ENCODE measurements at places on chromosomes 7 and 10.

DNA sequence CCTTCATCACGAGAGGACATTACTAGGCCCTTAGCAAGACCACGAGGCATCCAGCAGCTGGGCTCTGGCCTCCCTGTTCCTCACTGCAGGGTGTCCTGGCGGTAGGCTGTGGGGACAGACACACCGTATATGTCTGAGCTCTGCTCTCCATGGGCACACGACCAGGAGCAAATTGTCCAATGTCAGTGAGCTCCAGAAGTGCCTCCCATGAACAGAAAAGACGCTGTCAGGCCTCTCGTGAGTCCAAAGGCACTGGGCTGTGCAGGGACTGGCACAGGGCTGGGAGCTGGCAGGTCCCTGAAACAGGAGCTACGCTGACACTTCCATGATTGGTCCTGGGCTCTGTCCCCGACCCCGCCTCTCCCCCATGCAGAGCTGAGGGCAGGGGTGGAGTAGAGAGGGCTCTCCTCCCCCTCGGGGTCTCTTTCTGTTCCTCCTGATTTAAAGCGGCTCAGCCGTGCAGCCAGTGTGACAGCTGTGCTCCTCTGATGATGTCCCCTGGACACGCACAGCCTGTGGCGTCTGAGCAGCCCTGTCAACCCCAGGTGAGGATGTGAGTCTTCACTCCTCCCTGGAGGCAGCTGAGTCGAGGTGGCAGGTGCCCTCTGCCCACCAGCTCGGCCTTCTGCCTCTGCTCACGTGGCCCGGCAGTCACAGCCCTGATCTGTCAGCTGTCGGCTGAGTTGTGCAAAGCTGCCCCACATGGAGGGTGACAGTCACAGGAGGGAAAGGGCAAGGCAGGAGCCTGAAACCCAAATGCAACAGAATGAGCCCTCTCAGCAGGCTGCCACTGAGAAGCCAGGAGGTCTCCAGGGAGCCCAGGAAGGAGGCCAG is 13.0 kb downstream of the ANTXRL start:
- DNase-seq: no peak

- DNase-seq: no peak
Observed at GRCh38 chr7:143455491-143455890, 12.2 kb downstream of the TAS2R60 start.

DNA sequence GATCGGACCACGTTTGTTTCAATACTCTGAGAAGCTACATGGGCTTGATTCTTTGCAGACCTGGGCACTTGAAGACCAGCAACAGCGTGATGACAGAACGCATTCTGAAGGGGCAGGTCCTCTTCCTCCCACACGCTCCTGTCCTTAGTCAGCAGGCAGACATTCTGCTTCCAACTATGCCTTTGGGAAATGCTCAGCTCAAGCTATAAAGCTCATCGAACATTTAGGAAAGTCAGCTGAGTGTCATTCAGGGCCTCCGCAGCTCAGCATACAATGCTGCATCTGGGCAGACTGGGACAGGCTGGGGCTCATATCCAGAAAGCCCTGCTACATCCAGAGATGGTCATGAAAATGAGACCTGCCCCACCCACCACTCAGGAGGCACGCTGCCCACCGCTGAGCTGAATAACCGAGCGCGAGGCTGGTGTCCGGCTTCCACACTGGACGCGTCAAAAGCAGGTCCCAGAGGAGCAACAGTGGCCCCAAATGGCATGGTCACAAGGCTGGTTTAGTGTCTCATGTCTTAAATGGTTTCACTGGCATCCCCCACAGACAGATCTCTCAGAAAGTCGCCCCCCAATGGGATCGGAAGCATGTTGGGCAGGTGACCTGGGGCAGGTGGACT is 274.0 kb downstream of the DNAJB6 start:
- DNase-seq: no peak

DNA sequence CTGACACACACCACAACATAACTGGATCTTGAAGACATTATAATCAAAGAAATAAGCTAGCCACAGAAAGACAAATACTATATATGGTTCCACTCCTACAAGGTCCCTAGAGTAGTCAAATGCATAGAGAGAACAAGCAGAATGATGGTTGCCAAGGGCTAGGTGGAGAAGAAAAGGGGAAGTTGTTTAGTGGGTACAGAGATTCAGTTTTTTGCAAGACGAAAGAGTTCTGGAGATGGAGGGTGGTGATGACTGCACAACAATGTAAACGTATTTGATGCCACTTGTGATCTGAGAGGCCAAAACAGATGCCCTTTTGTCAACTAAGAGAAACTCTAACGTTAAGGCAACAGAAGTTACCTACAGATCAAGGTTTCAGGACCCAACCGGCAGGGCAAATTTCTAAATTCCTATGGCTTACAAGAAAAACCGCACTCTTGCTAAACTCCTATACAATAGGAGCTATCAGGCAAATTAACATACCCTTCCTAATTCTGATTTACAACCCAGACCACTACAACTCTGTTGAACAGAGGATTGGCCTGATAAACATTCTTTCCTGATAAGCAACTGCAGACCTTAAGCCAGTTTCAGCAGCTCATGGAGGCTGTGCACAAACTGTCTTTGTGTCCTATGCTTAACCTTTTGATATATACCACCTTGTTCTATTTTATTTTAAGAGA is 69.0 kb downstream of the FAM107B start:
- DNase-seq: no peak

GRCh38 chr7:1869452-1870130 is 199.5 kb downstream of the ELFN1 start:
- DNase-seq: no peak

DNA sequence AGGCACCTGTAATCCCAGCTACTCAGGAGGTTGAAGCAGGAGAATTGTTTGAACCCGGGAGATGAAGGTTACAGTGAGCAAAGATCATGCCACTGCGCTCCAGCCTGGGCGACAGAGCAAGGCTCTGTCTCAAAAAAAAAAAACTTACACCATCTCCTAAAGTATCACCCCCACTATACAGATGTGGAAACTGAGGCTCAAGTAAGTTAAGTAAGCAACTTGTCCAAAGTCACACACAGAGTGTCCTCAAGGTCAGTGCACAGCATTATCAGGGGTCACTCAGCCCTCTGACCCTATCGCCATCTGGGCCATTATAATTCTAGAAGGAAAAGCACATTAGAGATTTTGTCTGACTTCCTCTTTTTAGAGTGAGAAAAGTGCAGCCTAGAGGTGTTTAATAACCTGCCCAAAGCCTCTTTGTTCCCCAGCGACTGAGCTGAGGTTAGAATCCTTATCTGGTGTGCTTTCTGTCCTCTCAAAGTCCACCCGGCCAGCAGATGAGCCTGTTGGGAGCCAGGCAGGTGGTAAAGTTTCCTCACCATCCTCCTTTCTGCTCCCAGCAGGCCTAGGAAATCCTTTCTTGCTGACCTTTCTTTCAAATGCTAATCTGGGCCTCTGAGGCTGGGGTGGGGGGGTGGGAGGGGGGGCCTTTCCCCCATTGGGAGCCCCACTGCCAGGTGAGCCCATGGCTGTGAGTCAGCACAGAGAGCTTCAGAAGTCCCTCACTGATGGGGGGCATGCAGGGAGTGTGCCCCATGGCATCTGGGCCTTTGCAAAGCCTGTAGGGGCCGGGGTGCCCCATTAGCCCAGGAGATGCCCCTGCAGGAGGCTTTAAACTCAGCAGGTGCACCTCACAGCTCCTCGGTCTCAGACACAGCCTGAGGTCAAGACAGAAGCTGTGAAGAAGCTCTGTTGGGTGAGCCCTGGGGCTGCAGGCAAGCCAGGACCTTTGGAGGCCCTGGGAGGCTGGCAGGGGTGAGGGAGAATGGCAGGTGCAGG is 12.0 kb upstream of the KCNMA1 start:
- no peak for DNase-seq

DNA sequence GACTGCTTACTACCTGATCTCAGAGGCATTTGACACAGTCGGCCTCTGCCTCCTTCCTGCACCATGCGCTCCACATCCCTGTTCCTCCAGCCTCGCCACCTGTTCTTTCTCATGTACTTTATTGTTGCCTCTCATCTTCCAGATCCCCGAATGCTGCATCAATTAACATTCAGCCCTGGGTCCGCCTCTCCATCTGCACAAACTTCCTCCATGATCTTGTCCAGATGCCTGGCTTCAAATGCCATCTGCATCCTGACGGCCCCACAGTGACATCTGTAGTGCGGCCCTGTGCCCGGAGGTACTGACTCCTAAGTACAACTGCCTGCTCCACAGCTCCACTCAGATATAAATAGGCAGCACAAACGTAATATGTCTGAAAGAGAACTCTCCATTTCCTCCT is 51.2 kb upstream of the STK17A start:
- no peak for DNase-seq

DNA sequence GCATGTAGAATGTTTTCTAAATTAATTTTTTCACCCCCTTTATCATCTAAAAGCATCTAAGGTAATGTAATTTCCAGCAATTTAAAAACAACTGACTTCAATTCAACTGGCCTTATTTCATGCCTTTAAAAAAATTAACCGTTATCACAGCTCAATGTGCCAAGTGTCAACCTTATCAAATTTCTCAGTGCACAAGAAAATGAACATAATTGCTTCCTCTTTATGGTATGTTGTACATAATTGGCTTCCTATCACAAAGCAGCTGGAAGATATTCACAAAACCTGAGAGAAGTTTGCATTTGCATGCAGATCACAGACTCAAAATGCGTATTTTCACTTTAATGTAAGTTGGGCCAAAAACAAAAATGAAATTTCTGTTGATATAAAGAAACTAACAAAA is 966.4 kb downstream of the GRM8 start:
- DNase-seq: no peak
